Activated CD8-positive, alpha-beta T cell treated with anti-CD3 and anti-CD28 coated beads, Interleukin-2, amount 10 ng/mL, durations not matched to agents 7 days and 5 days (primary cell): ENCODE measurements at places on chromosomes 12 and 14. TPM values are rescaled to one million over a fixed set of nuclear protein-coding genes. Genes with fewer than 3 reads are reported as not detected.

DNA sequence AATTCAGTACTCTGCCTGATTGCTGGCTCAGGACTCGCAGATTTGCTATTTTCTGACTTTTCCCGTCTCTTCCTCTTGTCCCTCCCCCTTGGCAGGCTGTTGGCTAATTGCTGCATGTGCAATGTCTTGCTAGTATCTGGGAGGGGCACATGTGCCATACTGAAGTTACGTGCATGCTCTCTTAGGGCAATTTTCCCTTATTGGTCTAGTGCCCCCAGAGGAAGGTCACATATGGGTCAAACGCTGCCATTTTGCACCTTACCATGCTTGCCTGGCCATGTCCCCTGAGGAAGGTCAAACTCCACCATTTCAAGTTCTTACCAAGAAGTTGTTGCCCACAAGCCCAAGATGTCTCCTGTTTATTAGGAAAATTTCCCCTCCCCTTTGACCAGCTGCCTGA is 13.9 kb upstream of the ERC1 start:
- no peaks in the 10 kb centered on the region for H3K27me3 ChIP-seq
- no peaks in the 10 kb centered on the region for H3K4me1 ChIP-seq
- H3K4me3 ChIP-seq: no peak overlapping the region
- no peak for DNase-seq

GRCh38 chr12:54798651-54799050 is 55.7 kb upstream of the MUCL1 start:
- no peaks in the 10 kb centered on the region for H3K36me3 ChIP-seq
- no peak overlapping the region for H3K27ac ChIP-seq
- H3K27me3 ChIP-seq: no peaks in the 10 kb centered on the region
- no peak for DNase-seq

GRCh38 chr14:37328673-37329072 is 130.9 kb downstream of the MIPOL1 start:
- H3K27me3 ChIP-seq: no peaks in the 10 kb centered on the region
- no peaks in the 10 kb centered on the region for H3K4me1 ChIP-seq
- no peak overlapping the region for H3K27ac ChIP-seq
- DNase-seq: no peak
- no peaks in the 10 kb centered on the region for H3K36me3 ChIP-seq

DNA sequence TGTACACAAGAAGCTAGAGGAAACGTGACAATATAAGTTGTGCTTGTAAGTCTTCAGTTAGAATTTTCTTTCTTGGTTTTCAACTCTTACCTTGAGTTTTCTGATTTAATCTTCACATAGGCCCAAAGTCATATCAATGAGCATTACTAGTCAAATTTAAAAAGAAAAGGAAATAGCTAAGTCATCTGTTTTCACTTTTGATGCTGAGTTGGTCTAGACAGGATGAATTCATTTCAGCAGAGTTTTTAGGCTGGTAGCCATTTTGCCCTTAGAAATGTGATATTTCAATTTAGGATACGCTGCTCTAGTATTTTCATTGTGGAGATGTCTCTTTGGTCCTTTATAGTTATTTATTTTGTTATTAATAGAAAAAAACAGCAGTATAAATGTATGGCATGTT is 44.6 kb upstream of the KRAS start:
- H3K27me3 ChIP-seq: no peaks in the 10 kb centered on the region
- no peak for DNase-seq
- peaks cover 10% of the 10 kb centered on the region for H3K4me1 ChIP-seq
- H3K27ac ChIP-seq: no peak overlapping the region
- H3K4me3 ChIP-seq: no peak overlapping the region
- H3K36me3 ChIP-seq: no peaks in the 10 kb centered on the region

The GPR68 gene
- total RNA-seq: 44.6 TPM

The CFAP73 gene
- total RNA-seq: 0.34 TPM

The IAPP gene
- not detected for total RNA-seq

The RAPGEF3 gene
- not detected for total RNA-seq
